Left lung (tissue), 14 donors: ENCODE measurements at places on chromosomes 4 and X. TPM values are rescaled to one million over a fixed set of nuclear protein-coding genes. Genes with fewer than 3 reads are reported as not detected.

Gene UGT8
- 3.7 TPM for total RNA-seq

Gene PABPC4L
- 0.97 TPM for total RNA-seq

Gene CCSER1
- 9.0 TPM for total RNA-seq

Gene ADH1A
- total RNA-seq, result 1.3 TPM

Gene ABCG2
- 5.1 TPM for total RNA-seq

DNA sequence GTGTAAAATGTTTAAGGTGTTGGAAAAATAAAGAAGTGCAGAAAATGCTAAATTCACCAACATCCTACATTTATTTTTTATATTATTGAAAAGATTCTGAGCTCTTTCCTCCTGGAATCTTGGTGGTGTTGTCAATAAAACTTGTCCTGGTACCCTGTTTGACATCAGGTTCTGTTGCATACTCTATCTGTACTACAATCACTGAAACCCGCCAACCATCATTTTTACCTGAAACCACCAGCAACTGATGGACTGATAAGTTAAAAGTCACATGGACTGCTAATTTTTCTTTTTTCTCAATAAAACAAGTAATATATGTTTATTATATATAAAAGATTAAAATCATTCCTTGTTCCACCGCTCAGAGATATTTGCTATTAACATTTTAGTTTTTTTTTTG lies 23.4 kb downstream of the STAP1 start:
- H3K36me3 ChIP-seq, result no peaks in the 10 kb centered on the region
- no peak overlapping the region for H3K4me3 ChIP-seq
- no peaks in the 10 kb centered on the region for H3K27me3 ChIP-seq
- H3K27ac ChIP-seq, result no peak overlapping the region
- DNase-seq, result no peak

DNA sequence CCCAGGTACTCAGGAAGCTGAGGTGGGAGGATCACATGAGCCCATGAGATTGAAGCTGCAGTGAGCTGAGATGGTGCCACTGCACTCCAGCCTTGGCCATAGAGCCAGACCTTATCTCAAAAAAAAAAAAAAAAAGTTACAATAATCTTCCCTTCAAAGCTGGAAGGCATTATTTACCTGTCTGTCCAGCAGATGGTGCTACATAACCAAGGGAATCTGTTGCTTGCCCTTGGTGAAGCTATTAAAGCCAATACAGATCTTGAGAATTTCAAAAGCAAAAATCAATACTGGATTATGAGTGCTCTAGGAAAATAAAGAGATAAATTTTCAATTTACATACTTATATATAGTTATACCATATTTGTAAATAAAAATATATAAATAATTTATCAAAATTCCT lies 25.9 kb downstream of the PKD2 start:
- H3K27ac ChIP-seq, result no peak overlapping the region
- H3K4me3 ChIP-seq, result no peak overlapping the region
- no peak for DNase-seq
- no peaks in the 10 kb centered on the region for H3K36me3 ChIP-seq
- H3K4me1 ChIP-seq, result peaks cover 14% of the 10 kb centered on the region
- no peaks in the 10 kb centered on the region for H3K27me3 ChIP-seq

- no peak within 1 kb of the TSS for H3K27ac ChIP-seq
- no peak for DNase-seq
- no peaks in the 10 kb centered on the region for H3K36me3 ChIP-seq
- H3K4me1 ChIP-seq, result no peaks in the 10 kb centered on the region
- no peaks in the 10 kb centered on the region for H3K27me3 ChIP-seq
- no peak within 1 kb of the TSS for H3K4me3 ChIP-seq
Measured at GRCh38 chrX:134658002-134658759, at the start of gene PLAC1. PLAC1 (minus strand) TSS chrX:134658471; CDS start chrX:134566682, 91,789 bp downstream.

GRCh38 chrX:27555514-27555913 lies 34.6 kb upstream of the DCAF8L2 start:
- H3K27ac ChIP-seq, result no peak overlapping the region
- peak; percentile 18 for DNase-seq
- no peak overlapping the region for H3K4me3 ChIP-seq
- H3K4me1 ChIP-seq, result no peaks in the 10 kb centered on the region
- no peaks in the 10 kb centered on the region for H3K27me3 ChIP-seq
- H3K36me3 ChIP-seq, result no peaks in the 10 kb centered on the region

GRCh38 chrX:53681661-53682060 lies 4.9 kb downstream of the HUWE1 start:
- H3K4me1 ChIP-seq, result no peaks in the 10 kb centered on the region
- no peak overlapping the region for H3K4me3 ChIP-seq
- H3K27ac ChIP-seq, result no peak overlapping the region
- peaks cover under 1% of the 10 kb centered on the region for H3K27me3 ChIP-seq
- no peak for DNase-seq
- no peaks in the 10 kb centered on the region for H3K36me3 ChIP-seq

DNA sequence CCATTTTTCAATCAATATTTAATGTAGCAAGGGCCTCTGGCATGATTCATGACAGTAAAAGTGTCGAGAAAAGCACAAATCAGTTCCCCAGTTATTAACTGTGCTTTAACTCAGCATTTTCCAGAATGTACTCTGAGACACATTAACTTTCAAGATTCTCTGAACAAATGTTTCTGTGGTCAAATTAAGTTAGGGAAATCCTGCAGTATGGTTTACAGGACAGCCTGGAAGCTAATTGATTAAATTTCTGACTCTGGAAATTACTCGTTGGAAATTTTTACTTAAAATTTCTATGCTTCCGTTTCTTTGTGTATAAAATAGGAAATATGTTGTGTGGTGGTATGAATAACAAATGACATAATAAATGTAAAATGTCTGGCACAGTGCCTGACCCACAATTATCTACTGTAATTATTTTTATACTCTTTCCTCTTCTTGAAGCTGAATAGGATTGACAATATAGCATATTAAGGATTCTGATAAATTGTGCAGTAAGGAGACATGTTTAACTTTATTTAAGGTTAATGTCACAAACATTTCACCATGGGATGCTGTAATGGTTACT lies 33.7 kb downstream of the STK32B start:
- no peaks in the 10 kb centered on the region for H3K27me3 ChIP-seq
- no peaks in the 10 kb centered on the region for H3K4me1 ChIP-seq
